CD14-positive monocyte (primary cell): ENCODE measurements at places on chromosomes 5 and 9. TPM values are rescaled to one million over a fixed set of nuclear protein-coding genes. Genes with fewer than 3 reads are reported as not detected.

DNA sequence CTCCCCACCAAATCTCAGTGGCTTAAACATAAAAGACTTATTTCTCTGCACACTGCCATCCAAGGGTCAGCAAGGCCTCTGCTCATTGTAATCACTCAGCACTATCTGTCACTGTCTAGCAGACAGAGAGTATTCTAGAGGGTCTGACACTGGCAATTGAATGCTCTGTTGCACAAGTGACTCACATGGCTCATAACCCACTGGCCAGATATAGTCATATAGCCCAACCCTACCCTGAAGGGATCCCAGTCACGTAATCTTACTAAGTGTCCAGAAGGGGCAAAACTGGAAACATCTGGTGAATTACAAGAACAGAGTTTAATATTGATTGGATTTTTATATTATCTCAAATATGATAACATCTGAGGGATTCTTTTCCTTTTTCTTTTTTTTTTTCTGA is 80.7 kb downstream of the TSSK1B start:
- H3K27ac ChIP-seq: no peak overlapping the region
- H3K4me3 ChIP-seq: no peak overlapping the region
- H3K36me3 ChIP-seq: no peaks in the 10 kb centered on the region
- DNase-seq: no peak
- no peaks in the 10 kb centered on the region for H3K4me1 ChIP-seq

SLCO4C1 gene
- polyA plus RNA-seq: 2.4 TPM

- no peak overlapping the region for H3K4me3 ChIP-seq
- DNase-seq: no peak
- H3K27me3 ChIP-seq: no peaks in the 10 kb centered on the region
- no peak overlapping the region for H3K27ac ChIP-seq
These were observed 19.4 kb upstream of the TNFSF15 start for GRCh38 chr9:114825126-114825795.

RNF183 gene
- polyA plus RNA-seq: not detected in 2 replicates

ZFAND5 gene
- 237 TPM for polyA plus RNA-seq

DNA sequence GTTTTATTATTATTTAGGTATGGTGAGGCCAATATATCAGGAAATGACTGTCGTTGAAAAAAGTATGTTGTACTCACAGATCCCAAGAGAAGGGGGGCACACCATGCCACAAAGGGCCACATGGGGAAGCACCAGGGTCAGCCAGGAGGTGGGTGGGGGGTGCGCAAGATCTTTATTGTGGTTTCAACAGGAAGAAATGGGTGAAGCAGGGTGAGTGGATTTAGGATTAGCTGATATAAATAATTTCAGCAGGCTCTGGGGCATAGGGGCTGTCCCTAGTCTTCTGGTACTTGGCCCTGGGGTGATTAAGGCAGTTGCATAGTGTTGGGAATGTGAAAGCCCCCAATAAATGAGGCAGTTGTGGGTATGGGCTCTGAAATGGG is 8.6 kb downstream of the PDCD1LG2 start:
- no peak overlapping the region for H3K27ac ChIP-seq
- no peaks in the 10 kb centered on the region for H3K27me3 ChIP-seq
- H3K4me3 ChIP-seq: no peak overlapping the region
- no peaks in the 10 kb centered on the region for H3K36me3 ChIP-seq
- no peak for DNase-seq

DNA sequence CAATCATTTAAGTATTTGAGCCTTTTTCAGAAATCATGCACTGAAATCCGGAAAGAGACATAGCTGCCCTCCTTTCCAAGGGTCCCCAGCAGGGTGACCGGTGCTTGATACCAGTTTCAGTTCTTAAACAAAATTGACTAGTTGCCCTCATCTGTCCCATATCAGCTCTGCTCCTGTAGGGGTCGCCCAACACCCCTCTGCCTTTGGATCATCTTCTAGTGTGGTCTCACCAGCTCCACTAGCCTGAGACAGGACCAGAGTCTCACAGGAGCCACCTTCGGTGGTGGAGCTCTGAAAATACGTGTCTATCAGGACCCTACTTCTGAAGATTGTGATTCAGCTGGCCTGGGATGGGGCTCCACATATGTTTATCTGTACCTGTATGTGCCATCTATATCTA is 428.2 kb downstream of the ENC1 start:
- H3K4me1 ChIP-seq: no peaks in the 10 kb centered on the region
- DNase-seq: peak; percentile 12
- H3K36me3 ChIP-seq: no peaks in the 10 kb centered on the region
- H3K27ac ChIP-seq: no peak overlapping the region
- H3K4me3 ChIP-seq: no peak overlapping the region
- H3K27me3 ChIP-seq: no peaks in the 10 kb centered on the region

- peak; percentile 4 for DNase-seq
- no peaks in the 10 kb centered on the region for H3K4me1 ChIP-seq
- no peak overlapping the region for H3K27ac ChIP-seq
- H3K27me3 ChIP-seq: no peaks in the 10 kb centered on the region
- no peak overlapping the region for H3K4me3 ChIP-seq
- H3K36me3 ChIP-seq: no peaks in the 10 kb centered on the region
These were observed 315.5 kb upstream of the C9orf72 start for GRCh38 chr9:27888661-27889295.
